Foreskin fibroblast (primary cell): ENCODE measurements at places on chromosomes 2 and 18.

- peak; percentile 68 for DNase-seq
These were observed 43.6 kb downstream of the POLR1A start for GRCh38 chr2:86062043-86062442.

- peak; percentile 84 for DNase-seq
These were observed 94.2 kb upstream of the RAB27B start for GRCh38 chr18:54734059-54734458.

- DNase-seq: no peak
These were observed 52.5 kb upstream of the ID2 start for GRCh38 chr2:8629402-8629801.

GRCh38 chr2:46296840-46297545, at the start of gene EPAS1:
EPAS1 (plus strand) TSS chr2:46297407; CDS start chr2:46297912, 505 bp downstream.
- peak; percentile 94 for DNase-seq

GRCh38 chr2:122029456-122029855, 274.0 kb downstream of the TSN start:
- no peak for DNase-seq

DNA sequence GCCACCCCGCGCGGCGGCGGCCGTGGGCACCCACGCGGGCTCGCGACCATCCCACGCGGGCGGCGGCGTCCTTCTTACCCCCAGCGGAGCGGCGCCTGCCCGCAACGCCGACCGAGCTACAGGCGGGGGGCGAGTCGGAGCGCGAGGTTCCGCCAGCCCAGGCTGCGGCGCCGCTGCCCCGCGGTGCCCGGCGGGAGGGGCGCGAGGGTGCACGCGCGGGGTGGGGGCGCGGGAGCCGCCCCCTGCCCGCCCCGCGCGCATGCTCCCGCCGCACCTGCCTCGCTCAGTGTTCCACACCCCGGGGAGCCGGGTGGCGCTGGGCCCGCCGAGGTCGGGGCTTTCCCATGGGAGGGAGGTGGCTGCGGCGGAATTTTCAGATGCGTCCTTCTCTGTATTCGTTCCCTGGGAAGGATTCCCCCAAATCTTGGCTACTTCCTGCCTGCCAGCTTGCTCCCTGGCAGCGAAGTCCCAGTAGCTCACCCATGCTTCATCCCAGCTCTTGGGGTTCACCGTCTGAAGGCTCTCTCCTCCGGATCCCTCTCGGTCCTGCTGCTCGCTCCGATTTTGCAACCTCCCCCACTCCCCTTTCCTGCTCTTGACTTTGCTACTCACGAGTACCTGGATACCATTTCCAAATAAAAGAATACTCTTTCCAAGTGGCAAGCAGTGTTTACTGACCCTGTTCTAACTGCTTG, at the start of gene L3MBTL4:
Gene L3MBTL4, minus strand, starts transcription at position 189 of the 695 bp plus-strand sequence. CDS start 103,286 bp downstream, outside the sequence.
- DNase-seq: no peak

GRCh38 chr2:65913813-65914212, 481.4 kb upstream of the SPRED2 start:
- no peak for DNase-seq

DNA sequence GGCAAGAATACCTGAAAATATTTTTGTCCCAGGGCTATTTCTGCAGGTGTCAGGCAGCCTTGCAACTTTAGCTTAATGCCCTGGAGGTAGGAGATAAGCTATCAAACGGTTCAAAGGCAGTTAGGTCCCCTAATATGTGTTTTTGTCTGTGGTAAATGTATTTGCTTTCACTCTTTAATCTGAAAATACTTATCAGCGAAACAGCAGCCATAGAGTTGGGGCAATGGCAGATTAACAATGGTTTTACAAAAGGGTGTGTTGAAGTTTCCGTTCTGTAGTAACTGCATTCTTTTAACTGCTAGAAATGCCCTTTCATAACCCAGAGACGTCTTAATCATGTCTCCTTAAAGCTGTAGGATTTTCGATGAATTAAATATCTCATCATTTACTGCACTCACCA, 265.0 kb upstream of the TRIB2 start:
- DNase-seq: no peak

GRCh38 chr2:8743261-8743660, 61.4 kb downstream of the ID2 start:
- DNase-seq: no peak

- DNase-seq: no peak
These were observed 2.4 kb downstream of the FABP1 start for GRCh38 chr2:88125344-88125923.

DNA sequence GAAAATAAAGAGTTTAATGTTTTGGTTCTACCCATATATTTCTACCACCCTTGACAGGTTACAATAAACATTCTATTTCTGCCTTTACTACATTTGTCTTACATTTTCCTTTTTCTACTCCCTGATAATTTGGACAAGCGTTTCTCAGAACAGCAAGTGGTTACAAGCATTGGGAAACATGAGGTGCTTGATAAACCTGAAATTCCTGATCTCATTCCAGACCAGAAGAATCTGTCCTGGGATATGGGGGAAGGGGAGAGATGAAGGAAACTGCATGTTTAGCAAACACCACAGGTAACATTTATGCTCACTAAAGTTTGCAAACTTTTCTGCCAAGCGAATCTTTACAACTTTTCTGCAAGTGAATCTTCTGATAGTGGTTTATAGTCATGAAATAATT, 28.3 kb upstream of the DSC1 start:
- no peak for DNase-seq

DNA sequence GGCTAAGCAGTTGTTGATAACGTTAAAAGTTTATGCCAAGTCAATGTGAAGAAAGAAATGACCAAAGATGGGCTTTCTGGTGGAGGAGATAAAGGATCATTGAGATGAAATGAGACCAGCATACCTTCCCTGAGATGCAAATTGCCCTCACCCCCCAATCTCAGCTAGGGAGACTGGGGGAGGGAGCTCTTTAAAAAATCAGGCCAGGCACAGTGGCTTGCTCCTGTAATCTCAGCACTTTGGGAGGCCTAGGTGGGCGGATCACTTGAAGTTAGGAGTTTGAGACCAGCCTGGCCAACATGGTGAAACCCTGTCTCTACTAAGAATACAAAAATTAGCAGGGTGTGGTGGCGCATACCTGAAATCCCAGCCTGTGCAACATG, 30.9 kb upstream of the KCMF1 start:
- no peak for DNase-seq

GRCh38 chr2:136115183-136115761, 2.7 kb downstream of the CXCR4 start:
- no peak for DNase-seq

GRCh38 chr2:122182616-122183355, 427.3 kb downstream of the TSN start:
- no peak for DNase-seq

GRCh38 chr2:25790074-25790790, 88.1 kb downstream of the ASXL2 start:
- no peak for DNase-seq

DNA sequence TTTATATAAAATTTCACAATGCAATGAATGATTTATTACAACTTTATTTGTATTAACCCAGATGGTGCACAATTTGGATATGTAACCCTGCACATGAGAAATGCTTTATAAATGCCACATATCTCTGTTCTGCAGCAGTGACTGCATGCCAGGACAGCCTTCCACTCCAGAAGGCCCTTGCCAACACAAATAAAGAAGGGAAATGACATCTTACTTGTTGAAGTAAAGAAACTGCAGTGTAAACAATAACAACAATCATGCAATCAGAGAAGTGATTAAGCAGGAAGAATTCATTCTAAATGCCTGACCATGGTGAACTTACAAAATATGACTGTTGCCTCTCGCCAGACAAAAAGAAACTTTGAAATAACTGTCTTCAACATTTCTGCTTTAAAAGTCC, 129.9 kb upstream of the CHST9 start:
- DNase-seq: no peak

- no peak for DNase-seq
These were observed 63.7 kb upstream of the CCBE1 start for GRCh38 chr18:59760619-59761600.

DNA sequence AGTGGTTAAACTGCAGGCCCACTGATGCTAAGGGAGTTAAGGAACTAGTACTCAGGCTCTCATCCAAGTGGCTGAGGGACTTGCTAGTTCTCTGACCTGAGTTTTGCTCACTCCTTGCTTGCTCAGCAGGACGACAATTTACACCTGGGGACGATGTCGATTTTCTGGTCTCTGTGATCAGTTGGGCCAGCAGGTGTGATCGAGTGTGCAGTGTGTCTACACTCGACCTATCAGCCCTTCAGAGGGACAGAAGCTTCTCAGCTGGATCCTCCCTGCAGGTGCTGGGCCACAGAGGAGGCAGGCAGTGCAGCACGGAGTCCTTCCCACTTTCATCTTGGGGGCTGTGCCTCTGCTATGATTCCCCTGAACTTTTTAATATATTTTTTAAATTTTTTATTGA, 71.5 kb downstream of the KCNS3 start:
- no peak for DNase-seq

DNA sequence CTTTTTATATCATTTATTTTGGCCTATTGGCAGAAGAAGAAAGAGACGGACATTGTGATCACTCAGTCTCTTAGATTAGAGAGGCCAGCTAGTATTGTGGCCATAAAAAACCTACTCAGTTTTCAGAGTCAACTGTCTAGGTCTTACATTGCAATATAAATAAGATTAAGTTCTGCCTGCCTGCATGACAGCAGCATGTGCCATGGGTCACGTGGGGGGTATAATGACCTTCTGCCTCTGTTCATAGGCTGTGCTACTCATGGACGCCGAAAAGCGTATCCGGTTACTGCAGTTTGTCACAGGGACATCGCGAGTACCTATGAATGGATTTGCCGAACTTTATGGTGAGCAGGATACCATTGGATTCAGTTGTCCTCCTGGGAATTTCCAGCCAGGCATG, 238.5 kb downstream of the ALPK2 start:
- no peak for DNase-seq

- DNase-seq: peak; percentile 75
These were observed 43.3 kb upstream of the PLB1 start for GRCh38 chr2:28452534-28453081.
